ENCODE measurements at places on chromosomes 2 and 18.

DNA sequence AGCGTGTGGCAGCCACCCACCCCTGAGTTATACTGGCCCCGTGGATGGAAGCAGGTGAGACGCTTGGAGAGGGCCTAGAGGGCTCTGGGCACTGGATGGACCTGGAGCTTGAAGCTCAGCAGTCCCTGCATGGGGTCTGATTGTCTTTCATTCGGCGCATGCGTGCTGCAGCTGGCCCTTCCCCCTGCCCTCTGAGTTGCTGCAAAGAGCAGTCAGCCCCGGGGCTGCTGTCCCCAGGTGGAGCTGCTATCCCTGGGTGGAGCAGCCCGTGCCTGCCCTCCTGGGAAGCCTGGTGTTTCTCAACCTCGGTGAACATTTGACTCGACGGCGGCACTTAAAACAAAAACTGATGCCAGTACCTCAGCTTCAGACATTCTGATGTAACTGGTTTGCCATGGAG lies 29.6 kb downstream of the IGFBP5 start:
- peak; percentile 8 for DNase-seq

DNA sequence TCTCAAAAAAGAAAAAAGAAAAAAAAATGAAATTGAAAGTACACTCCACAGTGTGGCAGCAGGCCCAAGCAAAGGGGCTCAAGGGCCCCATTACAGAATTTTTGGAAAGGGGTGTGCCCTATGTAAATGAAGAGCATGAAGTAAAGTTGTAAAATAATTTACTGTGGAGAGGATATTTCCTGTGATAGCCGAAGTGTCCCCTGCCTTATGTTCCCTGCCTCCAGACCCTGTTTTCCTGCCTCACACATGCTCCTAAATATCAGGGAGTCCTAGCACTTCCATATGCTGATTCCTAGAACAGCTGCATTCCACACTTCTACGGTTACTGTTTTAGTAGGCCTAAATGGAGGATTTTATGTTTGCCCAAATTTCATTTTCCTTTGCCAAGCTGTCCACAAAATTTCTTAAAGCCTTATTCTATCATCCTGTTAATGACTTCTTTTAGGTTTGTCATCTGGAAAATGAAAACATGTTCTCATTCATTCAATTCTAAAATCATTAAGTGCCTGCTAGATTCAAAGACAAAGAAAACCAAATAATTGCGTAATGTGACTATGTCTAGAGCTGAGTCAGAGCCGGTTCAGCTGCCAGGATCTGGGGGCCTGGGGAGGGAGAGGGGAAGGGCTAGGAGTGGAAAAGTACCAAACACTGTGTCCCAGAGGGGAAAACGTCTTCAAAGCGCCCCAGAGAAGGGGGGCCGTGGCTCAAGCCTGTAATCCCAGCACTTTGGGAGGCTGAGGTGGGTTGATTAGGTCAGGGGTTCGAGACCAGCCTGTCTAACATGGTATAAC lies 25.9 kb upstream of the IMPA2 start:
- DNase-seq = no peak

DNA sequence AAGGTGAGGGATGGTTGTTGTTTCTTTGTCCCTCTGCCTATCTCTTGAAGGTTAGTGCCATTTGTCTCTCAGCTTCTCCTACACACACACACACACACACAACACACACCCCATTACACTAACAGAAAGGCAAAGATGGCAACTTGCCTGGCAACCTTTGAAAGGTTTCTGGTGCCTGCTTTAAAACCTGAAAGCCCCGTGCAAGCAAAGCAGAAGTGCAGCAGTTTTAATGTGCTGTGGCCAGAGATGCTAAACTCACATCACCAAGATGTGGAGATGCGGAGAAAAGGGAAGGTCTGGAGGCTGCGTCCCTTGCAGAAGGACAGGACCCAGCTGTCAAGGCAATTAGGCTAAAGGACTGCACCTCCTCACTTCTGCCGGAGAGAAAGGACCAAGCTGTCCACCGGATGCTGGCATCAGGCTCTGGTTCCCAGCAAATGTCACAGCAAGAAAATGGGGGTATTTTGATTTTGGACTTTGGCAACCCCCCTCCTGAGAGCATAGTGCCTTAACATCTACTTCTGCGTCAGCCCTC lies 196.4 kb downstream of the ARL4C start:
- DNase-seq = no peak

- peak; percentile 28 for DNase-seq
Measured at GRCh38 chr2:26970928-26971627, 641 bp downstream of the MAPRE3 start.

DNA sequence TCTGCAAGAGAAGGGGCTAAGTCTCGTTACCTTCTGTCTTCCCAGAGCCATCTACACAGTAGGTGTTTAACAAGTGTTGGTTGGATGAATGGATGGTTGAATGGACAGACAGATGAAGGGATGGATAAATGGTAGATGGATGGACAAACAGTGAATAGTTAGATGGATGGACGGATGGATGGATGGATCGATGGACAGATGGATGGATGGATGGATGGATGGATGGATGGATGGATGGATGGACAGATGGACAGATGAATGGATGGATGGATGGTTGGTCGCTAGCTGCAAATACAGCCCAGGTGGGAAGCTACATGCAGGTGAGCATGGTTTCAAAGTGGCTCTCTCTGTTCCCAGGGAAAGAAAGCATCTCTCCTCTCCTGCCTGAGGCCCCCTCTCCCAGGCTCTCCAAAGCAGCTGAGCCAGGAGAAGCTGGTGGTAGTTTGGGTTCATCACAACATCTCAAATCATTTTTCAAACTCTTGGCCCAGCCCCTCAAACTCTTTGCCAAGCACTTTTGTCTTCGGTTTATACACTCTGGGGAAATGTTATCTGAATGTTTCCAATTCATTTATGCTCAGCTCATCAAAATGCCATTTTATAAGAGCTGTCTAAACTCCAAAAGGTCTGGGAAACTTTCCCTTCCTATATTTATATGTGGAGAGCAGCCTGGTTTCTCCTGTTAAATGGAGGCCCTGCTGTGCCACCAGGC lies 192.7 kb downstream of the ANAPC1 start:
- no peak for DNase-seq

DNA sequence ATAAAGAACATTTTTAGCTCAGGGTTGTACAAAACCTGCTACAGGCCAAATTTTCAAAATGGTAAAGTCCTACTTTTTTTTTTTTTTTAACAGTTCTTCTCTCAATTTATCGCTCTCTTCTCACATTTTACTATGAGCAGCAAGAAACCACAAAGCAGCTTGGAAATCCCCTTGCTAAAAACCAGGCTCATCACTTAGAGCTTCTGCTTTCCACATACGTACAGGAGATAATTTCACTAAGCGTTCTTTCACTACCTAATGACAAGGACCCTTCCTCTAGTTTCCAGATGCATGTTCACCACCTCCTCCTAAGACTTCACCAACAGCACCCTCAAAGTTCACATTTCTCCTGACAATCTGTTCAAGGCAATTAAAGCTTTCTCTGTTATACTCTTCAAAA lies 294.9 kb upstream of the CYRIA start:
- DNase-seq = no peak

DNA sequence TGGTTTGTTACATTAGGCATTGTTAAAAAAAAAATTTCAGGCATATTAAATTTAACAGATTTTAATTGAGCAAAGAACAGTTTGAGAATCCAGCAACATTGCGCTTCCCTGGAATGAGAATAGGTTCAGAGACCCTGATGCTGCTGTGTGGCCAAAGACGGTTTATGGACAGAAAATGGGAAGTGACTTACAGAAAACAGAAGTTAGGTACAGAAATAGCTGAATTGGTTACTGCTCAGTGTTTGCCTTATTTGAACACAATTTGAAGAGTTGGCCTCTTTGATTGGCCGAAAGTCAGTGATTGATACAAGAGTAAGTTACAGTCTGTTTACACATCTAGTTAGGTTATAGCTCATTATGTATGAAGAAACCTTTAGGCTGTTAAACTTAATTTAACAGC lies 6.0 kb upstream of the NEDD4L start:
- DNase-seq = no peak

GRCh38 chr2:203155406-203155805 lies 83.4 kb upstream of the CYP20A1 start:
- no peak for DNase-seq

DNA sequence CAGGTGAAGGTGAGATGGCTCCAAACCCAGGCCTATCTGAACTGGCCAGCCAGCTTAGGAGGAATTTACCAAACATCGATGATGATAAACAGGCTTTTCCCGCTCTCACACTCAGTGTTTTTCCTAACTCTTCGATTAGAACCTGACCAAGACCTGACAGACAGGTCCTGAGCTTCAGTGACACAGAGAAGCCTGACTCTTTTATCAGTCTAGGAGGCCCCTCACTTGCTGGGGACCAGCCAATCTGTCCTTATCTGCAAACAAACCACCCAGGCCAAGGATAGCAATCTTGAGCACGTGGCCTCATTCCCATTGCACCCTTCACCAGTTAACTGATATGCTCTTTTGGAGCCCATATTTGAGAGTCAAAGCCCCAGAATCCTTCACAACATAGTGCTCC lies 1.9 kb upstream of the ITSN2 start:
- no peak for DNase-seq
